ENCODE measurements at places on chromosomes 2 and 18.

DNA sequence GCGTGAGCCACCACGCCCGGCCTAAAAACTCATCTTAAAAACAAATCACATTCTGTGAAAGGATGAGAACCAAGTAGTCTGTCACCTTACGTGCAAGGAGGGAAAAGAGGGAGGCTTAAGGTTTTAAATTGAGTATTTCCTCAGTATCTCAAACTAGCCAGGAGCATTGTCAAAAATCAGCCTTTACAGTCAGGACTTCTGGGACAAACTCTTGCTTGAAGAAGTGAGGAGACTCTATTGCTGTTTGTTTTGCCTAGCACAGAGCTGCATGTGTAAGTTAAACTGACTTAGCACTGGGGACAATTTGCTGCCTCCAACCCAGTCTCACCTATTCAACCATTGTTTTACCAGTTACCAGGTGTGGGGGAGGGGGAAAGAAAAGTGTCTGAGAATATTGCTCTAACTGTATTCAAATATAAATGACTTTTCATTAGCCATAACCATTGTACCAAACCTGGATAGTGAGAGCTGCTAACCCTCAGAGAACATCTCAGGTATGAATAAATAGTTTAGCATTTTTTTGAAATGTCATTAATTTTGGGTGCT is 3.6 kb downstream of the INO80D start:
- no peak for DNase-seq

DNA sequence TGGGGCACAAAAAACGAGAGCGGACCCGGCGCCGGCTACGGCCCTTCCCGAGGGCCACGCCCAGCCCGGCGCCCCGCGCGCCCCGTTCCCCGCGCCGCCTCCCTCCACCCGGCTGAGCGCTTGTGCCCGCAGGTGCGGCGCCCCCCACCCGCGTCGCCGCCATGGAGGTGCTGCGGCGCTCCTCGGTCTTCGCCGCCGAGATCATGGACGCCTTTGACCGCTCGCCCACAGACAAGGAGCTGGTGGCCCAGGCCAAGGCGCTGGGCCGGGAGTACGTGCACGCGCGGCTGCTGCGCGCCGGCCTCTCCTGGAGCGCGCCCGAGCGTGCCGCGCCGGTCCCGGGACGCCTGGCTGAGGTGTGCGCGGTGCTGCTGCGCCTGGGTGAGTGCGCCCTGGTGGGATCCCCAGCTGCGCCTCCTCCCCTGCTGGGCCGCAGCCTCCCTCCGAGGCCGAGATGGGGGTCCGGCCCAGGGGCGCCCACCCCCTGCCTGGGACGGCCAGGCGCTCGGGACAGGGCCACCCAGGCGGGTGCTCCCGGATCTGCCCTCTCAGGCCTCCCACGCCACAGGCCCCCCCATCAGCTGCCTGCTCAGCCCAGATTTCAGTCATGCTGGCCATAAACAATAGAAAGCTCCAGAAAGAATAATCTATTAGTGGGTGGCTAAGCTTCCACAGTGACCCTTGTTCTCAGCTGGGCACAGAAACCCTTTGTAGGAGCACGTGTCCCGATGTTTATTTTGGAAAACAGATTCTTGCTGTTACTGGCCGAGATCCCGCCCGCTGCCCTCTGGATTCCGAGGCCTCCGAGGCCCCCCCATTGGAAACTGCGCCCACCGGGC is 997 bp downstream of the BOK start:
- DNase-seq = no peak

- peak; percentile 30 for DNase-seq
These were observed 60.7 kb downstream of the DGKD start for GRCh38 chr2:233414777-233415570.

GRCh38 chr18:47184419-47185050 is 8.4 kb upstream of the IER3IP1 start:
- no peak for DNase-seq

DNA sequence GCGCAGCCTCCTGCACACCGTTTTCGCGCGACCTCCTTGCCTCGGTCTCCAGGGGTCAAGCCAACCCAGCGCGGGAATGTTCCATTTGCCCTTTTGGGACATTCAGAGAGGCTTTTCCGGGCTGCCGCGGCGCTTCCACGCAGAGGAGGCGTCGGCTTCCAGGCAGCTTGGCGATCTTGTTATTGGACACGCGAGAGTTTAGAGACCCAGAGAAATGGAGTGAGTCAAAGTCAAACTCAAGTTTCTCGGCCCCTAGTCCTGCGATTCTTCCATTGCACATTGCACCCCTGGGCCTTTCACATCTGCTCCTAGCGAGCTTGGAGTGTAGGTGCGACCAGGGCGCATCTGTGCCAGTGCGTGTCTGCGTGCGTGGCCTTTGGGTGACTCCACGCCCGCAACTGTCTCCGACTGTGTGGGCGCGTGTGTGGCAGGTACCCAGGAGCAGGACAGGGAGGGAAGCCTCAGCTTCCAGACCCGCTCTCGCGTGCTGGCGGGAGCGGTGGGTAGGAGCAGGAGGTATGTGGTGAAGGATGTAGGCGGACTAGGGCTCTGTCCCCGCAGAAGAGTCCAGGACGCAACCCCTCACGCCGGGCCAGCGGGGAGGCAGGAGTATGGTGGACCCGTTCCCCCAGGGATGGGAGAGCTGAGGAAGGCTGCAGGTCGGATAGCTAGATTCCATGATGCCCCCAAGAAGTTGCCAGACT is 13.5 kb downstream of the SIX3 start:
- DNase-seq = no peak

DNA sequence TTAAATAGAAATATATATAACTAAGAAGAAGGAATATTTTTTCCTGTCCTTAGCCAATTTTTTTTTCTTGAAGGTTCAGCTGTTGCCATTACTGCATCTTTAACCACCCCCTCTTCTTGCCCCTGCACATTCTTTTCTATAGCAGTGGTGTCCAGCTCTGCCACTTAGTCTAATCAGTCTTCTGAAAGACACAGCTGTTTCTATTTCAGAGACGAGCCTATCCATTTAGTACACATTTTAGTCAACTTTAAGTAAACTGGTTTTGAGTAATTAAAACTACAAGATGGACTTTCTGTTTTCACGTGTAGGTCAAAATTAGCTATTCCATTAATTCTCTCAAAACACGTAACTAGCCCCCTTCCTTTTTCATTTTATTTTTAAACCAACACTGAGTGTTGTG is 21.0 kb downstream of the SPOPL start:
- DNase-seq = no peak

DNA sequence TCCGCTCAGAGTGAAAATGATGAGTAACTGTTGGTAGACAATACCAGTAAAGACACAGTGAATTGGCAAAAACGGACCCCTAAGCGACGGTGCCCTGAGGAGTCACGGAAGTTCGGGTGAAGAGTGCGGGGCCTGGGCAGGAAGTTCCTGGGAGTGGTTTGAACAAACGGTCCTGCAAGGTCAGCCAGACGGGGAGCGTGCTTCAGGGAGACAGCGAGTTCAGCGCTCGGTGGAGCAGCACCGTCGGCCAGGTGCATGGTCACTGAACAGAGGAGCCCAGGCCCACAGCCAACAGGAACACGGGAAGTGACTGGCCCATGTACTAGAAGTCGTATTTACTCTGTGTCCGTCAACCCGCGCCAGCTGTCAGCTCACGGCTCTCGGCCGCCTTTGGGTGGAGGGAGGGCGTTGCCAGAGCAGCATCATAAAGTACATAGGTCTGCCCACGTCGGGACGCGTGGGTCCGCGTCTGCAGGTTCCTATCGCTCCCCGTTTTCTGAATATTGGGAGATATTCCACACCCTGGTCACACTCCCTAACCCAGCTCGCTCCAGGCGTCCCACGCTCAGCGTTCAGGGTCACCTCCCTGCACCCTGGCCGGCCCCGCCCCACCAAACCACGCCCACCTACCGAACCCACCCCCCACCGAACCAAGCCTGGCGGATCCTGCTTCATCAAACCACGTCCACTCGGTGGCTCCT is 75.6 kb upstream of the UXS1 start:
- peak; percentile 26 for DNase-seq

- no peak for DNase-seq
These were observed 40.7 kb upstream of the CCDC150 start for GRCh38 chr2:196598846-196599245.

DNA sequence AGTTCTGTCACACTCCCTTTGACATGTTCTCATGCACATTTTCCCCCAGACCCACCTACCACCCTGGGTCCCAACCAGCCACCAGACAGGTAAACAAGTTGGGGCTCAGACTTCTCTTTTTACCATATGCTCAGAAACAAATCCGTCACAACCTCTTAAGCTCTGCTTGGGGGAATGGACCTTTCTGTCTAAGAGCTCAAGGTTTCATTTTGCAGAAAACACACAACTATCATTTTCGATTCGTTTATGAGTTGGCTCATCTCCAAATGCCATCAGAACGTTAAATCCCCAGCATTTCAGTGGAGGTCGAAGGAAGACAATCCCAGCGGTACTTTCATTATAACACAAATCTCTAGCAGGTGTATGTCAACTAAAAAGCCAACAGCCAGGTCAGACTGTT is 30.6 kb upstream of the NCK2 start:
- no peak for DNase-seq
